ENCODE measurements at places on chromosomes 7 and 10. TPM values are rescaled to one million over a fixed set of nuclear protein-coding genes. Genes with fewer than 3 reads are reported as not detected.

DNA sequence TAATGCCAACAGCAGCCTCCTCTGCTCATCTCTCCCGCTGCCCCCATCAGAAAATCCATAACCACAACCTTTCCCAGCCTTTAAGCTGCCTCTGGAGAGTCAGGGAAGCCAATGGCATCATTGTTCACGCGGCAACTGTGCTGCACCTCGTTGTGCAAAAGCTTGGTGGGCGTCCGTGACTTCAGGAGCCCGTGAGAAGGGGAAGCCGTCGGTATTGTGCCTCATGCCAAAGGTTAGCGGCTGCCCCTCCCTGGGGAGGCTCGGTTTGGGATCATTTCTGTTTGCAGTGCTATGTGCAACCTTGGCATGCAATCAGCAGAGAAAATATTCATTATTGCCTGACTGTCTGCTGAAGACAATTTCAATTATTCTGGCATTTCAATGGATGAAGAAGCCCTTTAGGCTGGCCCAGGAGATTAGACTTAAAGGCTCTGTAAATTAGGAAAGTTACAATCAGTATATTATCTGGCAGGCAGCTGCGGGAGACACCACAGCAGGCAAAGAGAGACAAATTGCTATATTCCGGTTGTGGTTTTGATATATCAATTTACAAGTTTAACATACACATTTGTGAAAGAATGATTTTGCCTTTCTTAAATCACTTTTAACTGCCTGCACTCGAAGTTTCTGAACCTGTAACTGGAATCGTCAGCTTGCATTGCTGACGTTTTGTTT, 244.5 kb downstream of the GATA3 start:
- no peak for DNase-seq

KLLN gene
- not detected for total RNA-seq

GRCh38 chr10:405648-406047, 270.4 kb downstream of the ZMYND11 start:
- DNase-seq, result no peak

DNA sequence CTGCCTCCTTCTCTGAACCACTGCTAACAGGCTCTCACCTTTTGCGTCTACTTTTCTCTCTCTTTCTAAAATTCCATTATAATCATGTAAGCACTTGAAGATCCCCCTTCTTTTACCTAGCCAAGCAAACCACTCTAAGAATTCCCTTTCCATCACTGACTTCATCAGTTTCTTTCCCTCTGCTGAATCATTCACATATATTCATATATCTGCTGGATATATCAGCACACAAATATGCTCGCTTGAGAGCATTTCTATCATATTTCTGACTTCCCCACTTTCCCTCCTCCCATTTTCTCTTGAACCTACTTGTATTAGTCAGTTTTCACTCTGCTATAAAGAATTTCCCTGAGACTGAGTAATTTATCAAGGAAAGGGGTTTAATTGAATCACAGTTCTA, 84.2 kb upstream of the LRRN3 start:
- no peak for DNase-seq

TMEM213 gene
- not detected for total RNA-seq

DNA sequence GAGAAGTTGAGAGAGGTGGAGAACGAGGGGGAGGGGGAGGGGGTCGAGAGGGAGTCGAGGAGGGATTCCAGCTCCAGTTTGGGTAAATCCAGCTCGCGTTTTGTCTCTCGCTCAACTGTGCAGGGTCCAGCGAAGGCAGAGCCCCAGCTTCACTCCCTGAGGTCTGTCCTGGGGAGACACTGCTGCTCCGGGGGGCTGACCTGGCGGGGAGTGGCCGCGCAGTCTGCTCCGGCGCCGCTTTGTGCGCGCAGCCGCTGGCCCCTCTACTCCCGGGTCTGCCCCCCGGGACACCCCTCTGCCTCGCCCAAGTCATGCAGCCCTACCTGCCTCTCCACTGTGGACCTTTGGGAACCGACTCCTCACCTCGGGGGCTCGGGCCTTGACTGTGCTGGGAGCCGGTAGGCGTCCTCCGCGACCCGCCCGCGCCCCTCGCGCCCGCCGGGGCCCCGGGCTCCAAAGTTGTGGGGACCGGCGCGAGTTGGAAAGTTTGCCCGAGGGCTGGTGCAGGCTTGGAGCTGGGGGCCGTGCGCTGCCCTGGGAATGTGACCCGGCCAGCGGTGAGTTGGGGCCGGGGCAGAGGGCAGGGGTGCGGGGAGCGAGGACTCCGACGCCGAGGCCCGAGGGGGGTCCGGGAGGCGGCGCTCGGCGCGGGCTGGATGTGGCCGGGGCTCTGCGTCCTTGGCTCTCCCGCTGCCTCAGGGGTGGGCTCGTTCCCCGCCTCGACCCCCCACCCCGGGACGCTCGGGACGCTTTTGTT, at the start of gene TET1:
TSS of gene TET1 (plus strand) at position 152 of the 757 bp plus-strand sequence. CDS start 12,002 bp downstream, outside the sequence.
- DNase-seq, result peak; percentile 58

GRCh38 chr7:91557789-91558404, 293.7 kb downstream of the FZD1 start:
- peak; percentile 89 for DNase-seq

DNA sequence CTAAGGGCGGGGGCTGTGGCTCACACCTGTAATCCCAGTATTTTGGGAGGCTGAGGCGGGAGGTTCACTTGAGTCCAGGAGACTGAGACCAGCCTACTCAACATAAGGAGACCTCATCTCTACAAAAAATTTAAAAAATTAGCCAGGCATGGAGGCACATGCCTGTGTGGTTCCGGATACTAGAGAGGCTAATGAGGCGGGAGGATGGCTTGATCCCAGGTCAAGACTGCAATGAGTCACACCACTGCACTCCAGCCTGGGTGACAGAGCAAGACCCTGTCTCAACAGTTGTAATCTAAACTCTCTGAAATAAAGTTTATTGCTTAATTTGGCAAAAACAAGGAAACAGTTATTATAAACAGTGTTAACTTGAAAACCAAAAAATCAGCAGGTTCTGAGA, 123.3 kb downstream of the USP6NL start:
- peak; percentile 16 for DNase-seq

- no peak for DNase-seq
Measured at GRCh38 chr10:10878963-10879362, 138.7 kb upstream of the CELF2 start.

- DNase-seq, result no peak
Measured at GRCh38 chr10:89171263-89171872, 35.7 kb downstream of the CH25H start.

FZD8 gene
- total RNA-seq, result 0.74 TPM

PRSS37 gene
- total RNA-seq, result not detected
